ENCODE measurements at places on chromosomes 7 and 10.

DNA sequence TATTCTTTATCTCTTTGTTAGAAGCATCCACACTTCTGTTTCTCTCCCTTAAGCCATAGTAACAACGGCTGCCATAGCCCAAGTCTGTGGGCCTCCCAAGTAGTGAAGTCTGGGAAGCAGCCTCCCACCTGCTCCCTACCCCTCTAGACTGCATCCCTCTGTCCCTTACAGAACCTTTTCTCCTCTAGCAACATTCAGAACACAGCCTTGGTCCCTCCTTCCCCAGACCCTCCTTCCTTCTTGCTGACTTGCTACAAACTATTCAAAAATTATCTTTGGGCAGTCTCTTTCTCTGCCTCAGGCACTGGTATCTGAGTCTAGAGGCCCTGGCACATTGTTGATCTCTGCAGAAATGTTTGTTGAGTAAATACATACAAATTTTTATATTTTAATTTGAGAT is 2.3 kb upstream of the NYAP1 start:
- no peak for DNase-seq

- DNase-seq = no peak
Measured at GRCh38 chr10:95229724-95230627, 35.9 kb downstream of the ACSM6 start.

DNA sequence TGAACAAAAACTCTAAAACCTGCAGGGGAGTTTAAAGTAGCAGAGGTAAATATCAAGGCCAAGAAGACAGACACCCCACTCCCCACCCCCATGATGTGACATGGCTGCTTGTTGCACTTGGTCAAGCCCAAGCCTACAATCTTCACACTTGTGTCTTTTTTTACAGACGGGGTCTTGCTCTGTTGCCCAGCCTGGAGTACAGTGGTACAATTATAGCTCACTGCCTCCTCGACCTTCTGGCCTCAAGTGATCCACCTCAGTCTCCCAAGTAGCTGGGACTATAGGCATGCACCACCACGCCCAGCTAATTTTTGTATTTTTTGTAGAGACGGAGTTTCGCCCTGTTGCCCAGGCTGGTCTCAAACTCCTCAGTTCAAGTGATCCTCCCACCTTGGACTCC is 71.9 kb upstream of the CYTH3 start:
- DNase-seq = no peak

- no peak for DNase-seq
Measured at GRCh38 chr7:117859246-117859812, 13.9 kb downstream of the CTTNBP2 start.

DNA sequence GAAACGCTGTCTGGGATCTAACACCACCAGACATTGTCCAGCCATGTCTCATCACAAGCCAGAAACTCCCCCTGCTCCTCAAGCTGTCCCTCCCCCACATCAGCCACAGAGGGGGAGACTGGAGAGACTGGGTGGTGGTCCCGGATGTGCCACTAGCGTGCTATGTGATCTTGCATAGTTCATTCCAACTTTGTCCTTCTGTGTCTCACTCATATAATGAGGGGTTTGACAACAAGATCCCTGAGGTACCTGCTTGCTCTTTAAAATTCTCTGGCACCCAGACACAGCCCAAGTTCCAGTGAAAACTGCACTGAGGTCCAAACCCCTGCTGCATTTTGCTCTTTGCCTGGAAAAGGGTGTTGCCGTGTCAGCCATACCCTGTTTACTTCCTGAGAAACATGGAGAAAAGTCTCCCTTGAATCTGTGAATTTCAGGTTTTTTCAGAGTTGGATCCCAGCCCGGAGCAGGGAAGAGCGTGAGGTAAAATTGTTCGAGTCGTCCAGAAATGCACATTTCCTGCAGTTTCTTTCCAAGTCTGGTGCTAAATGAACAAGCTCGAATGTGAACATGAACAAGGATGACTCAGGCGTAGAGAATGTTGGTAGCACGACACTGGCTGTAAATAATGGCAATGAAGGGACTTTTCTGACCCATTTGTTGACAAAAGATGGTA is 156.6 kb downstream of the CCDC3 start:
- no peak for DNase-seq

DNA sequence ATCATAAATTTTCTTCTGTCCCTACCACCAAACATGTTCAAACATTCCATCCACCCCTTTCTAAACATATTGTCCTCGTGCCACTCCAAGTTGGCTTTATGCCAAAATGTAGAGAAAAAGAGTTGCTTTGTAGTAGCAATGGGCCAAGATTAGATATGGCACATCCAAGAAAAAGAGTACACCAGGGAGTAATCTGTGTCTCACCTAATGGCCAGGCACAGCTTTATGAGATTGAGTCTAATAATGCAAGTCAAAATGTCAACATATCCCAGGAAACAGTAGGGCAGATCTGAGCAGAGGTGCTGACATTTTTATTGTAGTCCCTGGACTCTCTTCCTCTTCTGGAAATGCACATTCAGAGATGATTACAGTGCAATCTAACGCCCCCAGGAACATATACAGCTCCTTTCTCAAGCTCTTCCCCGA is 5.7 kb upstream of the OR6V1 start:
- DNase-seq = no peak

GRCh38 chr10:24575481-24576002 is 148.1 kb downstream of the ARHGAP21 start:
- DNase-seq = no peak

DNA sequence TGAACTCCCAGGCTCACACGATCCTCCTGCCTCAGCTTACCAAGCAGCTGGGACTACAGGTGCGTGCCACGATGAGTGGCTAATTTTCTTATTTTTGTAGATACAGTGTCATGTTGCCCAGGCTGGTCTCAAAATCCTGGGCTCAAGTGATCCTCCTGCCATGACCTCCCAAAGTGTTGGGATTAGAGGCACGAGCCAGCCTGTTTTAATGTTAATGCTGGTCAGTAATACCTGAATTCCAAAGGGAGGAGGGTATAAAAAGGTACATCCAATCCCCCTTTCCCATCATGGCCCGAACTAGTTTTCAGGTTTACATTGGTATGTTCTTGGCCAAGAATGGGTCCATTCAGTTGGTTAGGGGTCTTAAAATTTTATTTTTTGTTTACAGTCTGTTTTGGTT is 329.1 kb downstream of the PARD3 start:
- no peak for DNase-seq

GRCh38 chr10:75422913-75423312 is 8.5 kb upstream of the LRMDA start:
- no peak for DNase-seq
